T-cell (primary cell): ENCODE measurements at places on chromosomes 2 and 18.
A peak's percentile ranks its signal among the peaks of the same experiment; 100 is the strongest.

DNA sequence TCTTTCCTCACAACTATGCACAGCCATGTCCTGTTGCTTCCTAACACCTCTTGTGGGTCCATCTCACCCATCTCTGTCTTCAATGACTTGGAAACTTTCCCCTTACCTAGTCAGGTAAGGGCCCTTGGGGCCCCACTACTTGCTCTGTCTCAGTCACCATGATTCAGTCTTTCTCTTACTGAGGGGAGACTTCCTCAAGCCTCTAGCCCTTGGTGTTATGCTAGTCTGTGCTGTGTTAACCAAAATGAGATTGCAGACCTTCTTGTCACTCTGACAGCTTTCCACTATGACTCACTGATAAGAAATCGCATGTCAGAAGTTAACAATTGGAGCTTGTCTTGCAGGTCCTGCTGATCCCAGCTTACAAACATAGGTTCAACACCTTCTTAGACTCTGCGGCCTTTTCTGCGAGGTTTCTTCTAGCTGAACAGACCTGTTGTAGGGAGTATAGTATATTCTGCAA, 65.3 kb downstream of the WDR75 start:
- DNase-seq: no peak

GRCh38 chr2:5230855-5231254, 461.3 kb upstream of the SOX11 start:
- no peak for DNase-seq

DNA sequence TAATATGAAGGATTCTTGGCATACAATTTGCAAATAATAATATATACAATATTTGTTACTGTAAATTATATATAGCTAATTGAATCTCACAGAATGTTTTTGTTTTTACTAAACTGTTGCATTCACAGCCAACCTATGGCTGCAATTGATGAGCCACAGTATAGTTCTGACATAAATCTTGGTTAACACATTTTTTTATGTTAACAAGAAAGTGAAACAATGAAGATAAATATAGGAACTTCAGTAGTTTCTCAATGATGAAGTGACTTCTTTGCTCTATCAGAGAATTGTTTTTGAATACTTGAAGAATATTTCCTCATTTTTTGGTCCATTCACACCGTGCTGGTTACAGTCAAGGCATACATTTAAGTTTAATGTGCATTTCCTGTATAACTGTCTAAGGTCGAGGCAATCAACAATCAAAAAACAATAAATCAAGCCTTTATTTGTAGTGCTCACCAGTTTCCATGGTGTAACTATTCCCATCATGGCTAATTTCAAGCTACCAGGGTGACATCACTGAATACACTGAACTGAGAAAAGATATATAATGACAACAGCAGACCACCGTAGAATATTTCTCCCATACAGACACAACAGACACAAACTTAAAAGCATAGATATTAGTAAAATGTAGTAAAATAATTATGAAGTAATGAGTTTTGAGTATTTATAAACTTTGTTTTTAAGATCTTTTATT, 12.9 kb upstream of the ETAA1 start:
- no peak for DNase-seq

DNA sequence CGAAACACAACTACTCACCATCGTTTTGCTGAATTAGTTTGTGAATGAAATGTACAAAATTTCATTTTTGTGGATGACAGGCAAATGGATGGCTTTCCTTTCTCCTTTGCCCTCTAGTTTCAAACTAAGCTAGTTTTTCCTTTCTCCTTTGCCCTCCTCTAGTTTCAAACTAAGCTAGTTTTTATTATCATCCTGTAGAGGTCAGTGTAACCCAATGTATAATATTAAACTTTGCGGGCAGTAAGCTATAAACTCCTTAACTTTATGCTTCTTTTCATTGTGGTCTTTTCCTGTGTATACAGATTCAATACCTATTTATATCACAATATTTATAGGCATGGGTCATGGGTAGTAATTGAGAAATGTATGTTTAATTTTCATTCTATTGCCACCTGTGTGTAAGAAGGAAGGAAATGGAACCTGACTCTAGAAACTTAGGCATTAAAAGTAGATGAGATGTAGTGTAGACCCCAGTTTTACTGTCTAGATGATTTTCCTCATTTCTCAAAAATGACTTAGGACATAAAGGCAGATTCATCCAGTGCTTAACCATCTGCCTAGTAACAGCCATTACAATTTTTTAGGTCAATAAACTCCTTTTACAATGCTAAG, 58.1 kb downstream of the MAP3K19 start:
- no peak for DNase-seq

DNA sequence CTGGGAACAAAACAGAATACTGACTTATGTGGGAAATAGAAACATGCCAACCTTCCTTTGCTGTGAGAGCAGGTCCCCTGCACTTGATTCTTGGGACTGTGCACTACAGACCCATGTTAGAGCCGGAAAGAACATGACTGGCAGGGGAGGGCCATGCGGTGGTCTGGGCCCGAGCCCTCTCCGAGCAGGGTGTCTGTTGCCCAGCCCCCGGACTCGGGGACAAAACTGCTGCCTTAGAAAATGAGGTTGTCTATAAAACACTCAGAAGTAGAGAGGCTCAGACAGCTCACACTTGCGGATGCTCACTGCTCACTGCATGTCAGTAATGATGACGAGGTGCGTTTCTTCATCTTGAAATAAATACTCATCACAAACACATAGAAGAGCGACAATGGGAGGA, 270.7 kb upstream of the HDAC4 start:
- DNase-seq: no peak

- DNase-seq: no peak
Measured at GRCh38 chr2:138003411-138003810, 39.1 kb downstream of the HNMT start.

GRCh38 chr2:181037922-181038321, 57.5 kb downstream of the UBE2E3 start:
- no peak for DNase-seq

DNA sequence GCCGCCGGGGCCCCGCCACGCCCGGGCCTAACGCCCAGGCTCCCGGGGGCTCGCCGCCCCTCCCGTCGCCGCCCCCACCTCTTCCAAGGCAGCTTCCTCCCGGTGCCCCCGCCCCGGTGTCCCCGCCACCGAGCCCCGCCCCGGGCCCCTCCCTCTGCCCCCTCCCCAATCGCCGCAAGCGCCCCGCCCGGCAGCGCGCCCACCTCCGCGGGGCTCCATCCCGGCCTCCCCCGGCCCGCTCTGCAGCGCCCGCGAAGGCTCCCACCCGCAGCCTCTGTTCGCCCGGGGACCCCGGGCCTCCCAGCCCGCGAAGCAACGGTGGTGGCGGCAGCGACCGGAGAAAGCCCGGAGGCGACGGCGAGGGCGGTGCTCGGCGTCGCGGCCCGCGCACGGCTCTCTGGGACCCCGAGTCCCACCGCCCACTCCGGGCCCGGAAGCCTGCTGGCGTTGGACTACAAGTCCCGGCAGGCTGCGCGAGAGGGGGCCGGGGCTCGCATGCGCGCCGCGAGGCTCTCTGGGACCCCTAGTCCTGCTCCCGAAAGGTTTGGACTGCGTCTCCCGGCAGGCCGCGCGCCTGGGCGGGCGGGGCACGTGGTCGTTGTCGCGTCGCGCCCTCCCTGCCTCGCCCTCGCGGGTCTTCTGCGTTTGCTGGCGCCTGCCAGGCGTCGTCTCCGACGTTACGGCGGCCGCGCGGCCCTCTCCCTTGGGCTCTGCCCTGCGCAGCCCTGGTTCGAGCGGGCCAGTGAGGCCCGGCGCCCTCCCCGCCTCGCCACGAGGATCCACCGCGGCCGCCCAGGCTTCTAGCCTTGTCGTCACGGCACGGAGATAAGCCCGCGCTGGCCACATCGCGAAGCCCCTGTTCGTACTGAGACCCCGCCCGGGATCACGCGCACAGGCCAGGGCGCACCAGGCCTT, at the start of gene STK25:
TSS of gene STK25 (minus strand) at position 345 of the 915 bp plus-strand sequence. CDS start 549 bp downstream, outside the sequence.
- DNase-seq: peak; percentile 97

DNA sequence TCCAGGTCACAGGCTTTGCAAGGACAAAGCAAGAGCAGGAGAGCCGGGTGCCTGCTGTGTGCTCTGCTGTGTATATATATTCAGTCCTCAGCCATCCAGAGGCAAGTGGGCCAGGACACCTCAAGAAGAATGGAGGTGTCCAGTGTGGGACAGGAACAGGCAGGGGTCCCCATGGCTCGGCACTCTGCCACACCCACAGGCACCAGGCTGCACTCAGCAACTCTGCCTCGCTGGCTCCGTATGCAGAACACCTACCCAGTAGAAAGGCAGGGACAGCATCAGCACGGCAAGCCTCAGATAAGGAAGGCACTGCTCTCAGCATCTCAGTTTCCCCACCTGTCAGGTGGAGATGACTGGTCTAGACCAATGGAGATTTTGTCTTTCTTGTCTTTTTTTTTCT, 57.8 kb downstream of the DNMT3A start:
- DNase-seq: no peak

DNA sequence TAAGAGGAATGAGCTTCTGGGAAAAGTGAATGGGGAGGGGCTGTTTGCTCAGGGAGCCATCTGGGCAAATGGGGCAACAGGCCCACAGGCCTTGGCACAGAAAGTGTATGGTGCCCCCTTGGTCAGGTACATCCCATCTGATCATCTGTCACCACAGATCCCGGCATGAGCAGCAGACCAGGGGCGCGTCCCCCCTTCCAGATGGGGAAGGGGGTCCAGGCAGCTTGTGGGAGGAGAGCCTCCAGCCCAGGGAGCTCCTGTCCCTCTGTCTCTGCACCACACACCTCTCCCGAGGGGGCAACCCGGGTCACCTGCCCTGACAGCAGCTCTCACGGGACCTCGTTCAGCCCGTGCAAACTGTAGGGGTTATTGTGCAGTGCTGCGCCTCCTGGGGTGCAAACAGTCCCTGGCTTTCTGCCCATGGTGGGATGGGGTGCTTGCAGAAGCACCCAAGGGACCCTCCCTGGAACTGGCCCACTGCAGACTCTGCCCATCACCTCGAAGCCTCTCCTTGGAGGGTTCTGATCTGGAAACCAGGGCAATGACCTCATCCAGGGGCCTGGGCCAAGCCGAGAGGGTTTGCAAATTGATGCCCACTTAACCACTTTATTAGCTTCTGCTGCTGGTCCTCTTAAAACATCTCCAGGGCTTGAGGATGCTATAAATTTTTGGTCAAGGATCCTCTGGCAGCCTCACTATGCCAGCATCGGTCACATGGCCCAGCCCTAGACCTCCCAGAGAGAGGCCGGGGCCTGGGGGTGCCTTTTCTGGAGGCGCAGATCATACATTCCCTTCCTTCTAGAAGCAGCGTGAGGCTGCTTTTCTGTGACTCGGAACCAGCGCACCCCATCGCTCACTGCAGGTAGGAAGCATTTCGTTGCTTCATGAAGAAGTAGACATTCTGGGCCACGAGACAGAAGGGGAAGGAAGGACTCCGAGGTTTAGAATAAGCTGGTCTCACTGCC, 7.6 kb upstream of the BOK start:
- DNase-seq: no peak

- no peak for DNase-seq
Measured at GRCh38 chr2:195001924-195002323, 655.1 kb upstream of the SLC39A10 start.

DNA sequence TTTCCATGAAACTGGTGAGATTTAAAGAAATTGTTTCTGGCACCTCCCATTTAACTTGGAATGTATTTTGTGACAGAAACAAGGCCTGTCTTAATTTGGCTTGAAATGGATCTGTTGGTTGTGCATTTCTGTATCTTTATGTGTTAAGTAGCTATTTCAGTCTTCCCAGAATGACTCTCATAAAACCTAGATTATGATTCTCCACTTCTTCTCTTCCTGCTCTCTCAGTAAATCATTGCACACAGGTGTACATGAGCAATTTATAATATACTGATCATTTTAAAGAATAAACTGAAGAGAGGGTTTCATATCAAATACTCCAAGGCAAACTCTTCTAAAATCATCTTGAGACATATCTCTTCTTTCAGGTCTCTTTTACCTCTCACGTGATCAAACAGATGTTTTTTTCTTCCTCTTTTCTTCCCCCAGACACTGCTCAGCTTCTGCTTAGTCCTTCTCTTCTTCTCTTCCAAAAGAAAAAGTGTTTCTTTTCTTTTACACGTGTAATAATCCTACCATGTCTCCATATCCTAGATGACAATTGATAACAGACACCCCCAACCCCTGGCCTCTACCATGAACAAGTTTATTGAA, 112.0 kb downstream of the PPP1R1C start:
- DNase-seq: no peak

DNA sequence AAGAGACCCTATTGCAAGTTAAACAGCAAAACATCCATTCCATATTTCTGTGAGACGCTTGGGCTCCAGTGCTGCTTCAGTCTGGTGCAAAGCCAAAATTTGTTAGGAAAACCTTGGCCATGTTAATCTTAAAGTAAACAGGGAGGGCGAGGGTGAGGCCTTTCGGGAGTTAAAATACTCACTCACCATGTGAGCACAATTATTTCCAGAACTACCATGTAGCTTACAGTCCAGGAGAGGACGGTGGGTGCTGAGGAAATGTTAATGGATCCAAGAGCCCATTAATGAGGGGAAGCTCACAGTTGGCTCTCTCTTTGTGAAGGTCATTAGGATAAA, 286.4 kb downstream of the SLC8A1 start:
- DNase-seq: no peak

DNA sequence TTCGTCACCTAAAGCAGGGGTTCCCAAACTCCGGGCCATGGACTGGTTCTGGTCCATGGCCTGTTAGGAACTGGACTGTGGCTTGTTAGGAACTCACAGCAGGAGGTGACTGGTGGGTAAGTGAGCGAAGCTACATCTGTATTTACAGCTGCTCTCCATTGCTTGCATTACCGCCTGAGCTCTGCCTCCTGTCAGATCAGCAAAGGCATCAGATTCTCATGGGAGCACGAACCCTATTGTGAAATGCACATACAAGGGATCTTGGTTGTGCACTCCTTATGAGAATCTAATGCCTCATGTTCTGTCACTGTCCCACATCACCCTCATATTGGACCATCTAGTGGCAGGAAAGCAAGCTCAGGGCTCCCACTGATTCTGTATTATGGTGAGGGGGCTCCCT, 217.0 kb downstream of the ZFP36L2 start:
- DNase-seq: no peak

- DNase-seq: no peak
Measured at GRCh38 chr2:116088236-116088635, 1645.8 kb downstream of the DPP10 start.

DNA sequence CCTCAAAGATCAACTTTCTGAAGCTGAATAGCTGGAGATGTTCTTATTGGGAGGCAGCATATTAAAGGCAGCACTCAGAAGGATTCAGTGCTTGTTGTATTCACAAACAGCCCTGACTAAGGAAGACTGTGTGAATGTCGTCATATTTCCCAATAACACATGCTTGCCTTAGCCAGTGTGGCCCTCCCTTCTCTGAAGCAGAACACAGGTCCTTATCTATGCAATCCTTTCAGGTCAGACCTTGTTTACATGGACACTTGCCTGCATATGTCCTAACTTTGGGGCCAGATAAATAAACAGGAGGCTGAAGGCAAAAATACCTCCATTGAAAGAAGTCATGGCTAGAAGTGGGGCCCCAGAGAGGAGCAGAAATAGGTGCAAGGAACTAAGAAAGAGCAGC, 97.2 kb downstream of the SLC4A3 start:
- DNase-seq: no peak

- DNase-seq: no peak
Measured at GRCh38 chr2:205495819-205496218, 186.5 kb upstream of the NRP2 start.

GRCh38 chr2:37843556-37843955, 81.5 kb upstream of the RMDN2 start:
- DNase-seq: no peak

GRCh38 chr2:219433666-219434467, 776 bp upstream of the SPEG start:
- no peak for DNase-seq

GRCh38 chr2:10097352-10098148, 17.3 kb upstream of the CYS1 start:
- no peak for DNase-seq

GRCh38 chr2:241842620-241843211, 16.0 kb downstream of the PDCD1 start:
- DNase-seq: no peak
